Calu3 (cell line): ENCODE measurements at places on chromosomes 16 and 17.

DNA sequence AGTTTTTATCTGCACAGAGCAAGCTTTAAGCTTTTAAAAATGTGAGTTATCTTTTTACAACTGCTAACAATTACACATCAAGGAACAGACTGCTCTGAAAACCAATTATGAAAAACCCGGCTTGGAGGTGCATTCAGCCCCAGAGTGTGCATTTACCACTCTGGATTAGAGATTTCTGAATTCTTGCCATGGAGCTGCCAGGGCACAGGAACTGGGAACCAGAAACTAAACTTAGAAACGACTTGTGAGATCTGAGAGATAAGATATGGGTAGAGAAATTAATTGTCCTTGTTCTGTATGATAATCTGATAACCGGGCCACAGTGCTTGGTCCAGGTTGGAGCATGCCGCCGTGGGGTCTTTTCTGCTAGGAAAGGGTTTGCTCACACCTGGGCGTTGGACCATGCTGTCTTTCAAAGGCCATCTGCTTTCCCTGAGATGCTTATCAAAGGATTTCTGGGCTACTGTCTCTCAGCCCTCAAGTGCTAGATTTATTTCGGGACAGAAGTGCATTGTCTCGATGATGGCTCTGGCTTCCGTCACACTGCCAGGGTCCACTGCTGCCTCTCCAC is 210.0 kb downstream of the MAF start:
- no peak for DNase-seq

GRCh38 chr17:73099511-73099910 is 7.0 kb upstream of the SLC39A11 start:
- DNase-seq = no peak

GRCh38 chr16:69706256-69706974 is 19.9 kb downstream of the NQO1 start:
- no peak for DNase-seq

- no peak for DNase-seq
Observed at GRCh38 chr16:54489225-54490111, 202.9 kb upstream of the IRX3 start.

DNA sequence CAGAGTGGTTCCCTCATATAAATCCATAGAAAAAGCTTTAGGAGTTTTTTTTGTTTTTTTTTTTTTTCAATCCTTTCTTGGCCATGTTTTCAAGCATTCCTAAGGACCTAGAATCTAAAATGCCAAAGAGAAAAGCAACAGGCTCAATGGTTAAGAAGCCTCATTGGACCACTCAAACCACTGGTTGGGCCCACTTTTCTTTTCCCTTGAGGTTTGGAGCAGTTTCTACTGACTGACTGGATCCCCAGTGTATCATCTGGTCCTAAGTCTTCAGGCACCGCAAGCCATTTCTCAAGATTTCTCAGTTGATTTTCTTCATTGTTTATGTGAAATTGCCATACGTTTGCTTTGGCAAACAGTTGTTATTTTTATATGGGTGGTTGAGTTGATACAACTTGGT is 14.4 kb downstream of the METTL9 start:
- DNase-seq = no peak

DNA sequence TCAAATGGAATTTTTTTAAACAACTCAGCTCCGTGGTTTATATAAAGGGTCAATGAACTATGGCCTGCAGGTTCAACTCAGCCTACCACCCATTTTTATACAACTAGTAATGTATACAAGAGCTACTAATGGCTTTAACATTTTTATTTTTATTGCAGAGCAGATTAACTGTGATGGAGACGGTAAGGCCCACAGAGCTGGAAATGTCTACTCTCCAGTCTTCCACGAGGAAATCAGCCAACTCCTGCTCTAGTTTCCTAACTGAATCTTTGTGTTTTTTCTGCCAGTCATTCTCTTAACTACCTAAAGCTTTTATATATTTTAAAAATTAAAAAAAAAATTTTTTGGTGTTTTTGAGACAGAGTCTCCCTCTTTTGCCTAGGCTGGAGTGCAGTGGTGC is 385.1 kb upstream of the MAF start:
- DNase-seq = no peak

DNA sequence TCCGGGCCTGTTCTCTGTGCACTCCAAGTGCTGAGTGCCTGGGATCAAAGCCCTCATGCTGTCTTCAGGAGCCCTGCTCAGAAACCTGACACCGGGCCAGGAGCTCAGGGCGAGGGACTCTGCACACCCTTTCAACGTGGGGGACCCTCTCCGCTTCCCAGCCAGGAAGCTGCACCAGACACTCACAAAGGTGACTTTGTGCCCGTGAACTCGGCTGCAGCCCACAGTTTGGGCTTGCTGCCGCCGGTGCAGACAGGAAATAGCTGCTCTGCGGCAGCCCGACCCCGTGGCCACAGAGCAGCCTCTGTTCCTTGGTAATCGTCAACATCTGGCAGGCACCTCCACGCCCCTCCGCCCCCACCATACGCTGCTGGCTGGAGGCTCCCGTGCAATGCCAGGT is 93.4 kb upstream of the METRNL start:
- no peak for DNase-seq
